Fibroblast of skin of right biceps (primary cell): ENCODE measurements at places on chromosomes 16 and 17.

GRCh38 chr17:66369830-66370229 is 67.4 kb downstream of the PRKCA start:
- no peak for DNase-seq

GRCh38 chr16:80947708-80948625 is 58.7 kb downstream of the CMC2 start:
- DNase-seq = no peak

- DNase-seq = peak; percentile 92
Measured at GRCh38 chr16:81511371-81511770, 66.8 kb downstream of the CMIP start.

DNA sequence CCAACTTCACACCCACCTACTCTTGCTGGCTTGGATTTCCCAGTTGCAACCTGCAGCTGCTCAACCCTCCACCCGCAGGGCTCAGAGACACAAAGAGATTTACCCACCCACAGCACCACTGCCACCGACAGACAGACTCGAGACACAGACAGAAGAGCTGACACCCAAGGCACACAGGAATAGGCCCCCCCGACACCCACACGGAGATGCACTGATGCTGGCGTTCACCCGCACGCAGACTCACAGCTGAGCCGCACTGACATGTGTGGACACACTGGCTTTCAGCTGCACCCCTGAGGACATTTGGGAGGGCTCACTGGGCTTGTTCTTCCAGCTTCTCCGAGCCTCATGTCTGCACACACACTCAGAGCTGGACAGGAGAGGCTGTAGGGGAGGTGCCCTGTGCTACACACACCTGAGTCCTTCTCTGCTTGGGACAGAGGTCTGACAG is 8.2 kb downstream of the STX1B start:
- DNase-seq = no peak

DNA sequence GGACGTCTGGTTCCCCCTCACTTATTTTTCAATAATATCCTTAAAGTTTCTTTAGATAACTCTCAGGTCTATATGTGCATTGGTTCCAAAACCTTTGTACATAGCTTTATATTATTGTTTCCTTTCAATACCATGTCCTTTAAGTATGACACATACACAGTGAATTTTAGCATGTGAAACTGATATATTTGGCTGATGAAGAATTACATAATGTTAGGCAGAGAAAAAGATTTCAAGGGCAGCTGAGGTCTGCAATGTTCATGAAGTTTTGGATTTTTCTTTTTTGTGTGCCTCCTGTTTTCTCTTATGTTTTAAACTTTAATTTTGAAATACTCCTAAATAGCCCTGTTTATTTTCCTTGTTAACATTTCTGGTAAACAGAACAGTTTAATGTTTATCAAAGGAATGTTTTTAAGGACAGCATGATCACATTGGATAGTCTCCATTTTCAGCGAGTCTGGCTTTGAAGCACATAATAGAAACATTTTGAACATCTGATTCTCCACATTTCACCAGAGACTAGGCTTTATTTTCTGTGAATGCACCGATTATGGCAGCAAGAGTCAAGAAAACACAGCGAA is 32.9 kb upstream of the FBXO47 start:
- DNase-seq = no peak

DNA sequence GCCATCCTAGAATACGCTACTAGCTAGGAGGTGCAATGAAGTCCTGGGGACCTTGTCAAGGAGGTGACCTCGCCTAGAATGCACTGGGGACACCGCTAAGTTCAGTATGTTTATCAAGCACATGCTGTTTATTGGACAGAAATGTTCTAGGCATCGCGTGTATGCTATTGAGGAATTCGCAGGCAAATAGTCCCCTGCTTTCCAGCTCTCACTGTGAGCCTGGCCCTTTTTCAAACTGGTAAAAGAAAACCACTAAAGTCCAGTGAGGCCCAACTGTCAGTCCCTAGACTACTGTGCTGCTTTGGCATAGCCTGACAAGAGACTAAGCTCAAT is 1.2 kb upstream of the FAM222B start:
- DNase-seq = no peak

GRCh38 chr17:77025781-77026180 is 115.0 kb upstream of the SEC14L1 start:
- DNase-seq = no peak

- DNase-seq = no peak
Measured at GRCh38 chr17:42065201-42065600, 14.8 kb upstream of the C17orf113 start.

GRCh38 chr17:31690151-31690551 is 168.9 kb downstream of the COPRS start:
- DNase-seq = peak; percentile 51

DNA sequence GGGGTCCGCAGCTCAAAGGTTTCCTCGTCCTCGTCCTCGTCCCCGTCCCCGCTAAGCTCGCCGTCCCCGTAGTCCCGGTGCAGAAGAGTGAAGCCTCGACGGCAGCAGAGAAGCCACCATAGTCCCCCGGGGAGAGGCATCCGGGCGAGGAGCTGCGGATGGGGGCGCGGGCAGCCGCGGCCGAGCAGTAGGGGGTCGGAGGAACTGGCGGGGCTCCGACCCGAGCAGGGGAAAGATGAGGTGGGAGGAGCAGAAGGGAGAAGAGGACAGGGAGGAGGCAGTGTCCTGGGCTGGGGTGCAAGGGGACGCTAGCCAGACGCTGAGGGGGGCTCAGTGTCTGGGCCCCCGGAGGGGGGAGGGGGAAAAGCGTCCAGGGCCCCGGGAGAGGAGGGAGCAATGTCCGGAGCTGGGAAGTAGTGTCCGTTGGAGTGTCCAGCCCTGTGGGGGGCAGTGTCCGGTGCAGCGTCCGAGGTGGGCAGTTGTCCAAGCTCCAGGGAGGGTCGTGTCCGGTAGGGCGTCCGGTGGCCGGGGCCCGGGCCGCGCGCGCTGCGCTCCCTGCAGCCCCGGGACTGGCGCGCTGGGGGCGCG is at the start of gene PLEKHH3:
Gene PLEKHH3, minus strand, starts transcription at position 571 of the 588 bp plus-strand sequence. Its CDS starts 431 bp downstream, at position 140.
- DNase-seq = peak; percentile 38

GRCh38 chr16:62060089-62060488 is 23.9 kb upstream of the CDH8 start:
- DNase-seq = no peak

DNA sequence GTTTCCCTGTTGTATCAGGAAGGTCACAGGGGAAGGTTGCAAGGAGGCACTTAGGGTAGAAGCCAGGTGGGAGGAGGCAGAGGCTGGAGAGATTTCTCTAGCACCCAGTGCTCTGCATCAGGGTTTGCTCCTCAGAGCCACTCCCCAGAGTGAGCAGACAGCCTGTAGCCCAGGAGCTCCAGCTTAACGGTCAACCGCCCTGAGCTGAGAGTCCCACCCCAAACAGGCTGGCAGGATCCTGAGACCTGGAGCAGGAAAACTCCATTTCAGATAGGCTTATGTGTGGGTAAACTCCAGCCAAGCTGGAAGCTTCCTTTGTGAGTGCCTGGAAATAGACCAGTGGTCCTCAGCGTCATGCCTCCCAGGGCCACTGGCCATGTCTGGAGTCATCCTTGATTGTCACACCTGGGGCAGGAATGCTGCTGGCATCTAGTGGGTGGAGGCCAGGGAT is 37.9 kb downstream of the MPRIP start:
- DNase-seq = no peak

GRCh38 chr16:28093385-28093725 is 29.8 kb upstream of the GSG1L start:
- DNase-seq = no peak

DNA sequence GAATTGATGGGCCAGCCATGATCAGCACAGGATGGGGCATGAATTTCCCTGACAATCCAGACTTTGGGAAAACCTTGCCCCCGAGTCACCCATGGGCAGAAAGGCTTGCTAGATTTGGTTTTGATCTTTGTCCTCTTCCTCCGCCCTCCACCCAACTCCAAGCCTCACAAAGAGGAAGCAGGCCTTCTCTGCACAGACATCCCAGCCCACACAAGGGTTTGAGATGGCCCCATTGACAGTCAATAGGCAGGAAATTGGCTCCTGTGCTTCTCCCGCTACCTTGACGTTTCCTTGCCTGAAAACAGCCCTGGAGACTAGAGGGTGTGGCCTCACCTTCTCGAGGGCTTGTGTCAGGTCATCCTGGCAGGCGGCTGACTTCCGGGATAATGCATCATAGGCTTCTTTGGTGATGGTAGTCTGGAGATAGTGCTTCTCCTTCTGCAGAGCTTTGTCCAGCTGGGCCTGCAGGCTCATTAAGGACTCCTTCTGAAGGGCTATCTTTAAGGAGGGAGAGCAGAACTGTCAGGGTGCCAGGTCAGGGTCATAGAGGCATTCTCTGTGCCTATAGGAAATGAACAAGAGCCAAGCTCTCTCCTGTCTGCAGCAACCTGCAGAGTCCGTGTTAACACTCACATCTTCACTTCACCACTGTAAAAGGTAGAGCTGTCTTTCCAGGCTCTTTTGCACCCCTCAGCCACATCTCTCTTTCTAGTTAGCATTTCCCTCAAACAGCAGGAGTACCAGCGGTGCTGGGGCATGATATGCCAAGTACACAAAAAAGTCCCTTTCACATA is 32.2 kb downstream of the DHX38 start:
- DNase-seq = no peak

DNA sequence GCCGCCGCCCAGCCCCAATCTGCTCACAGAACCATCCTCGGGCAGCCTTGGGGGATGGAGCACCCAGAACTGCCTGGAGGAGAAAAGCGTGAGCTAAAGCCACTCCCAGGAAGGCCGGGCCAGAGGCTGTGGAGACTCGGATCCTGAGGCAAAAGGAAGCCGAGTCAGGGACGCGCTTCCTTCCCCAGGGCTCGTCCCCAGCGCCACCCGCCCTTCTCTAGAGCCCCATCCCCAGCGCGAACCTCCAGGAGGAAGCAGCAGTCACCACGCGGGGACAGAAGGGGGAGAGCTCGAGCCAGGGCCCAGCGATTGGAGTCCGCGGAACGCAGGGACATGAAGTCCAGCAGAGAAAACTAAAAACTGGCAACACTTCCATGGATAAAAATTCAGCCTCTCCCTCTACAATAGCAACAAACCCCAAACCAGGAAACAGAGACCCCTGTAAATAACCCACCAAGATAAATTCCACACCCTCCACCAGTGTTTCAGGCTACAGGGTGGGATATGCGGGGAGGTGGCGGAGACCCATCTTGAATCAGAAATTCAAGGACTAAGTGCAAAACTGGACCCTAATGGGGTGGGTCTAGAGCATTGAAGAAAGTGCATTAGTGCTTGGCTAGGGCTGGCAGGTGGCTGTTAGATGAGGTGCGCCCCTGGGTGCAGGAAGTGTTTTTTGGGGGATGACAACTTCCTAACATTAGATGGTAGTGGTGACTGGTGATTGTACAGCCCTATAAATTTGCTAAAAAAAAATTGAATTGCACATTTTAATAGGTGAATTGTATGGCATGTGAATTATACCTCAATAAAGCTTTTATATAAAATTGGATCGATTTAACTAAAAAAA is 116.1 kb upstream of the METRNL start:
- peak; percentile 80 for DNase-seq

- DNase-seq = no peak
Measured at GRCh38 chr16:31063843-31064611, 10.0 kb downstream of the ZNF668 start.
